ENCODE measurements at places on chromosomes 3 and 15.
A peak's percentile ranks its signal among the peaks of the same experiment; 100 is the strongest.

DNA sequence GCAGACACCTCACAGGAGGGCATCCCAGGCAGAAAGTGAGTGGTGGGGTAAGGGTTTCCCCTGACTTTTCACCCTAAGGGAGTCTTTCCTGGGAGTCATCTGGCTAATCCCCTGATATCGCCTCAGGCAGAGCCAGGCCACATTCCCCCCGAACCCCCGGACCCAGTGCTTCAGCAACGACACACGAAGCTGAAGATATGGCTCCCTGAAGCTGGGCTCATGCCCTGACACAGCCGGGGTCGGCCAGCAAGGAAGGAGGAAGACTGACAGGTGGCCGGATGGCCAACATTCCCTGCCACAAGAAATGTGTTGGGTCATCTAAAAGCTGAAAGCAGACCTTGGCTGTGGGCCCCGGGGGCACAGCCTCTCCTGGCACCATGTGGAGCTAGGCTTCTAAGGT, 14.4 kb downstream of the CHST13 start:
- no peak for DNase-seq

DNA sequence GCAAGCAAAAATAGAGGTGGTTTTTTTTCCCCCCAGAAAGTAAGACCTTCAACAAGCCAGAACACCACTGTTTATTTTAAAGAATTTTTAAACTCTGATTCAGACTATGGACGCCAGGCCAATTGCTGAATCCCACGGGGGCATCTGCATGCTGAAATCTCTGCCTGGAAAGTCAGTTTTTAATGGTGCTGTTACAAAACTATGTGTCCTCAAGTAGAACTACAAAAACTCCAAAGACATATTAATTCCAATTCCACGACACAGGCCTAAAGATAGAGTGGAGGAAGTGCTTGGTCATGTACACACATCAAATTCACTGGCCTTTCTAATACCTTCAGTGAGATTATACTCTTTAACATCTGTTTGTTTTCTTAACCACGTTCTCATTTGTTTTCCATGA, 490.5 kb upstream of the NR2F2 start:
- no peak for DNase-seq

DNA sequence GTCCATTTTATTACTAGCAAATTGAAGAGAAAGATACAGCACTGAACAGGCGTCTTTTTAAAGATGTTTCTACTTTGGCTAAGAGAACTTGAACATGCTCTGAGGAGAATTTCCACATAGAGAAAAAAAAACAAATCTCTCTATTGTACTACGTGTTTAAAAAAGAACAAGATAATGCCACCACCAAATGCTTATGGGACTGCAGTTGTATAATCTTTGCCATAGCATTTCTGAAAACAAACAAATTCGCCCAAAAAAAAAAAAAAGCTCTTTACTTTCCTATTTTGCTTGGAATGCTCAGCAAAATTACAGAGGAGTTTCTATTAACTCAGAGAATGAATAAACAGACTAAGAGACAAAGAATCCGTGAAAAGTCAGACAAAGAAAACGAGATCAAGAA, 114.2 kb downstream of the CNTN3 start:
- no peak for DNase-seq

DNA sequence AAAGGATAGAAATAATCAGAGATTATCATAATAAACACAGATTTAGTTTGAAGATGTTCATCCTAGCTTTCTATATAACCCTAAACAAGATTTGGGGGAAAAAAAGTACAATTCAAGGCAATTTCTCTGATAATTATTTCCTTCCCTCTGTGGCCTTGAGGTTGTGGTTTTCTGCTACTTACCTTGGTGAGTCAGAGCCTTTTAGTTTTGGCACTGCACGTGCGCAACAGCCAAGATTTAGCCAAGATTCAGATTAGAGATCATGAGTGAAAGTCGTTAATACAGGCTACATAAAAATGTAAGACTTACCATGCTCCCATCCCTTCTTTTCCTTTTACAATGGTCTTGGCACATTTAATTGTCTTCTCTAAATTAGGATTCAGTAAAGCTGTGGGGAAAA, 6.7 kb downstream of the LYZL4 start:
- DNase-seq = no peak

DNA sequence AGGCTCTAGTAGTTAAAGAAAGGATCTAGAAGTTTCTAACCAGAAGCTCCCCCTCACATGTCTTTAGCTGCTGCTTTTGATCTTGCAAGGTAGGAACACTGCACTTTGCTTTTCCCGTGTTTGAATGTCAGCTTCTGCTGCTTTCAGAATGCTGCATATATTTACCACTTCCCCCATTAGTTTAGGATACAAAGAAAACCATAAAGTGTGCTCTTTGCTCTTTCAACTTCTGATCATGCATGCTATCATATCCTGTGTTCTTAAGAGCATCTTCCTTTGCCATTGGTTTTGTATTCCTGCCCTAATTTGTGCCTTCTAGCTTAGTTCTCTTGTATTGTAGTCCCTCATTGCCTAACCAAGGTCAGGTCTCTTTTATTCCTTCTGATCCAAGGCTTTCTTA, 43.3 kb downstream of the ZNF609 start:
- peak; percentile 19 for DNase-seq

GRCh38 chr3:175748087-175748730, 889.1 kb downstream of the NAALADL2 start:
- no peak for DNase-seq

GRCh38 chr3:195907934-195908693, at the start of gene TNK2:
Gene TNK2, minus strand, starts transcription at chr3:195908551. Its CDS starts 19,963 bp downstream, at chr3:195888588.
- peak; percentile 83 for DNase-seq

DNA sequence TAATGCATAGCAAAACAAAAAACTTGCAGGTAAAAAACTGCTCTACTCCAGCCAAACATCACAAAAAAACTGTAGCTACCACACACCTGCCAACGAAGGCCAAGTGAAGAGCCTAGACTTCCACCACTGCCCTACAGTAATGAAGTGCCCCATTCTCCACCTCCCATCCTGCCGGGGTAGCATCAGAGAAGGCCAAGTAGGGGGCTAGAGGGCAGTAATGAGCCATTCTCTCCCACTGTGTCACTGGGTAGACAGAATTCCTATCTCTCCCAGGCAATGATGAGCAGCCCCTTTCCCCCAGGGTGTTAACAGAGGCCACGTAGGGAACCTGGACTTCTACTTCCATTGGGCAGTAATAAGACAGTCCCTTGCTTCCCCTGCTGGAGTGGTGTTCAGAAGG, 9.5 kb downstream of the SEC22C start:
- no peak for DNase-seq

GRCh38 chr3:55827786-55828185, 340.7 kb upstream of the WNT5A start:
- DNase-seq = no peak

GRCh38 chr3:110126065-110126464, 788.7 kb upstream of the DPPA4 start:
- no peak for DNase-seq

GRCh38 chr3:38029400-38030125, at the start of gene PLCD1:
Gene PLCD1, minus strand, starts transcription at chr3:38029642. Its CDS starts 103 bp downstream, at chr3:38029539.
- DNase-seq = no peak

- peak; percentile 43 for DNase-seq
Observed at GRCh38 chr3:139173372-139174108, 128.8 kb upstream of the PRR23C start.
